SHP77 treated with DMSO at 0.1 percent for 48 hours (cell line): ENCODE measurements at places on chromosomes 6 and 20.

DNA sequence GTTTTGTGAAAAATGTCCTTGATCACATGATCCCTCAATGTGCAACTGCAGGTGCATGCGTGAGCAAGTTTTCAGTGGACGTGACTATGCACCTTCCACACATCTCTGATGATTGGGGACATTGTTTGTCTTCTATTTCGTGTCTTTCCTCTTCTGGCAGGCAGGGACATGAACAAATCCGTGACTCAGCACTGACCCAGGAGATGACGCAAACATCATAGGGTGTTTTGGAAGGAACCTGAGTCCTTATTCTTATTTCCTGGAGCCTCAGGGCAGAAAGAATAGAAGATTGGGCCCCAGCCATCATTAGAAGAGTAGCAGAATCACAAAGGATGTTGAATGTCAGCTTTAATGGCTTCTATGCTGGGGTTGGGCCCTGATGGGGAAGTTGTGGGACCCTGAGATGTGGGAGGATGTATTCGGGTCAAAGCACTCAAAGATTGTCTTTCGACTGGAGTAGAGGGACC is 11.9 kb upstream of the SIRPD start:
- DNase-seq = no peak

- DNase-seq = no peak
Observed at GRCh38 chr6:149907317-149907716, 9.4 kb upstream of the RAET1E start.

GRCh38 chr20:12482661-12483060 is 526.1 kb upstream of the SPTLC3 start:
- DNase-seq = no peak

DNA sequence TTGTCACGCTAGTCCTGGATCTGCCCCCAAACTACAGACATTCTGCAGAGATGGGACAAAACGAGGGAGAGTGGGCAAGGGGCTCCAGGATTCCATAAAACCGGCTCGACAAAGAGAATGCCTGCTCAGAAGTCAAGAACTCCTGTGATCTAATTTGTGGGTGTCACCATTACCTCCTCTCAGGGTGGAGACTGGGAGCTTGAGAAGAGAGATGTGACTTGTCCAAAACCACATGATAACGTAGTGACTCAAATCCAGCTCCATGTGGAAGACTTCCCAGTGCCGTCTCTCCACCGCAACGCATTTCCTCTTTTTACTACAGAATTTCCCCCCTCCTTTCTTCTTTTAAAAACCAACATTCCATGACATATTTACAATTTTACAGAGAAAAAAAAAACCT is 44.3 kb downstream of the TRERF1 start:
- DNase-seq = no peak

DNA sequence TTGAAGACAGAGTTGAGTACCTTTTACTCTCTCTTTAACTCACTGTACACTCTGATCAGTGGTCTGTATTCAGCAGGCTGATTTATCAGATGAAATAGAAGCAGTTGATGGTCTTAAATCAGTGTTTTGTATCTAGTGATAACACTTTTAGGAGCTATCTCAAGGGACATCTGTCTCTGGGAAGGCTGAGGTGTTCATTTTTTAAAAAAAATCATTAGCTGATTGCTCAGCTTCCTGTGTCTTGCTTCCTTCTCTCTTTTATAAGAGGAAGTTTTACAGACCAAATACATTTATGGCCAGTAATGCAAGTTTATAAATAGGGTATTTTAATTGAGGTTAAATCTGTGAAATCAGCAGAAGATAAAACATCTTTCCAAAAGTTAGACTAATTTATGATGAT is 12.0 kb upstream of the CCDC170 start:
- DNase-seq = no peak

GRCh38 chr6:71127374-71127773 is 161.2 kb upstream of the OGFRL1 start:
- DNase-seq = no peak

DNA sequence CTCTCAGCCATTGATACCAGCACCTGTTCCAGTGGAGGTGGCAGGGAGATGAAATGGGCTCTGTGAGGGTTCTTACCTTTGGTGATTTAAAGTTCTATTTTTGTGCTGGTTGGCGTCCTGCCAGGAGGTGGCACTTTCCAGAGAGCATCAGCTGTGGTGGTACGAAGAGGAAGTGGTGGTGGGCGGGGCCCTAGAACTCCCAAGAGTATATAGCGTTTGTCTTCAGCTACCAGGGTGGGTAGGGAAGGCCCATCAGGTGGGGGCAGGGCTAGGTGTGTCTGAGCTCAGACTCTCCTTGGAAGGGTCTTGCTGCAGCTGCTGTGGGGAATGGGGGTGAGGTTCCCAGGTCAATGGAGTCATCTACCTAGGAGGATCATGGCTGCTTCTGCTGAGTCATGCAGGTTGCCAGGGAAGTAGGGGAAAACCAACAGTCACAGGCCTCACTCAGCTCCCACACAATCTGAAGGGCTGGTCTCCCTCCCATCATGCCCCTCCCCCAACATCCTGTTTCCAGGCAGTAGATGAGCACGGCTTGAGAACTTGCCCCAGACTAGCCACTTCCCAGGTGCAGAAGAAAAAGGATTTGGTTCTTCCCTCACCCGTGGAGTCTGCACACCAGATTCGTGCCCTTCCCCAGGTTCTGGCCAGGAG is 46.6 kb downstream of the MOXD1 start:
- DNase-seq = no peak

DNA sequence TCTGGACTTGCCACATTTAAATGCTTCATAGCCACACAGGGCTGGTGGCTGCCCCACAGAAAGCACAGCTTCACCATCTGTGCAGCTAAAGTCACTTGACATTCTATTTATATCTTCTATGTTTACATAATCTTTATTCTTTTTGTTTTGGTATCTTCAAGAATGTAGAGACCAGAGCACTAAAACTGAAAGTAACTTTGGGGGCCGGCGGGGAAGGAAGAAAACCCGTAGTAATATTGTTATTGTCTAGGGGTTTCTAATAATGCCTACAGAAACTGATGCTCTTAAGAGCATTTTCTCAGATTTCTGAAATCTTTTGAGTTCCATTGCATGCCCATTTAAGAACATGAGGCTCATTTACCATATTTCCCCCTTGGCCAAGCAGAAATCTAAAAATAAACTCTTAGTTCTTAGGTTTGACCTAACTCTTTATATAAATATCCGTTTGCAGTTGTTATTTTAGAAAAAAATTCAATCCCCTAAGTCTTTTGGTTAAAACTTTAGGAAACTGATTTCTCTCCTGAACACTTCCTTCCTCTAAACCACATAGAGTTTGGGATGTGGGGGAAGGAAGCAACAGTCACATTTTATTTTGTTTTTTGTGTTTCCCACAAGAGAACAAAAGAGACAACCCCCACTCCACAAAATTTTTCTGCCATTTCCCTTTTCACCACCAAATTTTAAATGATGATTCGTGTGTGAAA is 207.6 kb downstream of the OGFRL1 start:
- DNase-seq = no peak

DNA sequence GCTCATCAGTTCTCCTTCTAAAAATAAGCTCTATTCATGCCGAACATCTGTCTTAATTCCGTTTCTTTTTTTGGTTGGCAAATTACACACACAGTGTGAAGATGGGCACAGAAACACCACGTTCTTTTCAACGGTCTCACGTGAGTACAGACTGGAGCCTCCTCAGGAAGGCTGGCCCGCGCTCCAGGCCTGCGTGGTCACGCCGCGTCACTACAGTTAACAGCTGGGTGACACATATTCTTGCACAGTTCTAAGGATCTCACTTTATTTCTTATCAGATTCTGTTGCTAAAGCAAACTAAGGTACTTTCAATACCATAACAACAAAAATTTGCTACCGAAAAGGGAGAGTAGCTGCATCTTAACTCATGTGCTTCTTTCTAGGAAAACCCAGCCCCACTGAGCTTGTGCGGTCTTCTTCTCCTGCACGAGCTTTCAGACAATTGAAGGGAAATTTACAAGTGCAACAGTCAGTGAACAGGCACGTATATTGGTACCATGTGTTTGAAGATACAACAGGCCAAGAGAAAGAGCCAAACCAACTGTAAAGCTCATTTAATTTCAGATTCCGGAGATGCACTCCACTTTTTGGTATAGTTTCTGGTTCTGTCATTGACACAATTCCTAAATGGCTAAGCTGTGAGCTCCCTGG is 55.6 kb upstream of the MPC1 start:
- no peak for DNase-seq

GRCh38 chr20:50568549-50568942 is 58.4 kb downstream of the PTPN1 start:
- DNase-seq = no peak

DNA sequence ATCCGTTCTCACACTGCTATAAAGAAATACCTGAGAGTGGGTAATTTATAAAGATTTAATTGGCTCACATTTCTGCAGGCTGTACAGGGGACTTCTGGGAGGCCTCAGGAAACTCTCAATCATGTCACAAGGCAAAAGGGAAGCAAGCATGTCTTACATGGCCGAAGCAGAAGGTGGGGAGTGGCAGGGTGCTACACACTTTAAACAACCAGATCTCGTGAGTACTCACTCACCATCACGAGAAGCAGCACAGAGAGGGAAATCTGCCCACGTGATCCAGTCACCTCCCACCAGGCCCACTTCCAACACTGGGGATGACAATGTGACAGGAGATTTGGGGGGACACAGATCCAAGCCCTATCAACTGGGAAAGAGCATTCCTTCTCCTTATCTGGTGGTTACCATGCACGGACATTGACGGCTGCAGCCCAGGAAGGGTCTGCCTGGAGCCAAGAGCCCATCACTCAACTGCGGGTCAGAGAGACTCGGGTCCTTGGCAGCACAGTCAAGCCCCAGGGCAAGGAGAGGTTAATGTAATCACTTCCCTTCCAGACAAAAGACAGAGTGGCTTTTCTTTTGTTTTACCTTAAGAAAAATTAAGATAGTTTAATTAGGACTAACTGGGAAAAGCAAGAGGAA is 112.3 kb upstream of the CST7 start:
- no peak for DNase-seq

DNA sequence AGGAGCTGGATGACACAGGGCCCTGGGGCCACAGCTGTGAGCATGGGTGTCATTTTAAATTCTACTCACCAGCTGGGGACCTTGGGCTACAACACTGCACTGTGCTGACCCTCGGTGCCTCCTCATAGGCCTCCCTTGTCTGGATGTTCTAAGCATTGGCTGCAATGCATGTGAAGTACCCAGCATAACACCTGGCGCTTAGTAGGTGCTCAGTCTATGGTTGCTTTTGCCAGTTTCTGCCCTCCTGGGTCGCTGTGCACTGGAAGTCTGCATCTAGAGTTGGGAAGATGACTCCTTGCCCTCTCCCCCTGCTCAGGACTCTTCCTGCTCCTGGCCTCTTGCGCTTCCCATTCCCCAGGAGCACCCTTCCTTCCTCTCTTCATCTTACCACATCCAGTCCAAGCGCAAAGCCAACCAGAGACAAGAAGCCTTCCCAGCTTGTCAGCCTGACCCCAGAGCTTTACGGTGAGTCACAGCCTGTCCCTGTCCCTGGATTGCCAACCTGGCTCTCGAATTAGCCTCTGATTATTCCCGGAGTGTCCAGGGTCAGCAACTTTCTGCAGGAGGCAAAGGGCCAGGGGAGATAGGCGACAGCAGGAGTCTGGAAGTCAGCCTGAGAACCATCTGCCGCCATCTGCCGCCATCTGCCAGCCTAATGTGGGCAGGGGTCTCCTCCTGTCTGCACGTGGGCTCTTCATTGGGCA is 8.8 kb downstream of the SLC13A3 start:
- DNase-seq = no peak

DNA sequence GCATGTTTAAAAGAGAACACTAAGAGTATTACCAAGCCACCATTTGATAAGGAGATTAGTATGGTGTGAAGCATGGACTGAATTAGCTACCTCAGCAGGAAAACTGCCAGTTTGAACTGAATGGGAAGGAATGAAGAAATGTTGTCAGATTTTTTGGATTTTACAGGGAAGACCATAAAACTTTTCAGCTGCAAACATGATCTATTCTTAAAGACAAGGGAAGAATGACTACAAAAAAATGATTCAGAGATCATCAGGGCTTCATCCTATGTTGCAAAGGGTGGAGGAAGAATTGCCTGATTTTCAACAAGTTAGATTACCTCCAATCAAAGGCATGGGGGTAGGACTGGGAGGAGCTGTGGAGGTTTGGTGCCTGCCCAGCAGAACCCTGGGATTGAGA is 49.3 kb upstream of the MTRF1L start:
- no peak for DNase-seq

DNA sequence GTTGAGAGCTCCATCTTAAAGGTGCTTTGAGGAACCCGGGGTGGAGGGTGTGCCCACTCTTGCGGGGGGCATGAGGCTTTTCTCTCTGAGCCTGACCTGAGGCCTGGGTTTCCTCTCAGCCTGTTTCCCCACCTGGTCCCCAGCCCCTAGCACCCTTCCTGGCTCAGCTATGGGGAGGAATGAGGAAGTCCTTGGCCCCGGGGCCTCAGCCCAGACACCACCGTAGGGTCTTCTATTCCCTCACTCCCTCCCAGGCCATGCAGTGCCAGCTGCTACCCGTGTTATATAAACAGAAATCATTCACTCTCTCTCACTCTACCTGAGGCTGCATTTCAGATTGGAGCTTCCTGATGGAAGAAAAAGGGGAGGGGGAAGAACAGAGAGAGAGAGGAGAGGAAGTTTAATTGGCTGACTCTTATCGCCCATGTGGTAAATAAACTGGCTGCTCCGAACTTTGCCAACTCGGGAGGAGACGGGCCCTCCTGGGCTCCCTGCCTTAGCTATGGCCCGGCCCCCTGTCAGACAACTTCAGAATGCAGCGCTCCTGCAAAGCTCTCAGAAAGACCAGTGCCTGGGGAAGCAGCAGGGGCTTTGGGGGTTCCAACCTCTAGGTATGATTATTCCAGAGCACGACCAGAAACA is 2.8 kb downstream of the CDH22 start:
- DNase-seq = no peak

DNA sequence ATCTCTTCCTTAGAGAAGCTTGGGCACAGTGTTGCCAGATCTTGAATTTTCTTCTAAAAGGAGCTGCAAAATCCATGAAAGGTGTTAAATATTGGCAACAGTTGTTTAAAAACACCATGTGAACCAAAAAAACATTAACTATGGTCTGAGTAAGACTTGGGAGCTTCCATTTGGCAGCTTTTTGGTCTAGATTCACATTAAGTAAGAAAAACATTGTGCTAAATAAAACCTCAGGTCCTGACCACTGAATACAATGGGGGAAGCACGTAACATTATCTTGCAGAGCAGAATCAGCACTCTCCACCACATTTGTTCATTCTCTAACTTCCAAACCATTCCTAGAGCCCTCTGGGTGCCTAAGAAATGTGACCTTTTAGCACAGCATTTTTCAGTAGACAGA is 437.6 kb upstream of the PLCB4 start:
- no peak for DNase-seq

DNA sequence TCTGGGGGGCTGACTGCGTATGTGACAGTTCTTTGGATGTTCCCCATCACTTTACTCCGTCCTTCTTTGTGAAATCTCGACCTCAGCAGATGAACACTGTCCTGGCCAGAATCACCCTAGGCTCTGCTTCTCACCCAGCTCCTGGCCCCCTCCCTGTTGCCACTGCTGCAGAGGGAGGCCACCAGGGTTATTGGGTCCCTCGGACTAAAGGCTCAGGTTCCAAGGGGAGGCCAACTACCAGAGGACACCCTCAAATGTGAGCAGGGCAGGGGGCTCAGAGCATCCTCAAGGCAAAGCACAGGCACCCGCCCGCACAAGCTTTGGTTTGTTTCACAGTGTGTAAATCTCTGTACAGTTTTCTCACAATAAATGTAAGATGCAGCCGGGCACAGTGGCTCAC is 269.9 kb downstream of the UST start:
- DNase-seq = no peak

GRCh38 chr20:34337544-34337943 is 25.5 kb upstream of the ITCH start:
- no peak for DNase-seq

- no peak for DNase-seq
Observed at GRCh38 chr6:167150941-167151549, 6.7 kb downstream of the GPR31 start.
